Stimulated activated CD4-positive, alpha-beta T cell treated with anti-CD3 and anti-CD28 coated beads, Interleukin-12 subunit alpha, Interleukin-12 subunit beta, amount 100 ng/mL, for 48 hours (primary cell): ENCODE measurements at places on chromosomes 13 and 19.

- DNase-seq: no peak
Observed at GRCh38 chr13:89899302-89900103, 1448.0 kb upstream of the MIR17HG start.

- no peak for DNase-seq
Observed at GRCh38 chr13:113875429-113875815, 11.5 kb upstream of the GAS6 start.

DNA sequence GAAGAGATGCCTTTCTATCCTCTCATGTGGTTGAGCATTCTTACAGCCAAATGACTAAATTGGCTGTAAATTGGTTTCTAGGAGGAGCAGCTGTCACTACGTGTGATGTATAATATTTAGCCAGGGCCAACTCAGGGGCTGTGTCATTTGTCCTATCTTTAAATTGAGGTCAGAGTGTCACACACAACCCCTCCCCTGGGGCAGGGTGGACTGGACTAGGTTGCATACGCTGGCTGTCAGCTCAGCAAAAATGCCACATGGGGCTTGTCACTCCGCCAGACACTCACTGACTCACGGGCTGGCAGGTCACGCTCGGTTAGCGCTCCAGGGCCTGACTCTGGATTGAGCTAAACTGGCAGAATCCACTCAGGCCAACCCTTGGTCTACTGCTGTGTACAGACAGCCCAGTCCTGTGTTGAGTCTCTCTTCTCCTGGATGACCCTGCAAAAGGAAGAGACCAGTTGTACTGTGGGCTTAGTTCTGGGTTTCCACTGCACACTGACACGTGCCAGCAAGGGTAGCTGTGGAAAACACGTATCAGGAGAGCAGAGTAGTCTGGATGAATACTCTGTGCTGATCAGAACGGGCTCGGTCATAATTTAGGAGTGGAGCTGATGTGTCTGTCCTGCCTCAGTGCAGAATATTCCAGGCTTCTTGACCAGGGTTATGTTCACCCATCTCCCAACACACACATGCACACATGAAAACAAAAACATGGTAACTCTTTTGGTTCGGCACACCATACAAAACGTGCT, 29.1 kb downstream of the SHISA2 start:
- DNase-seq: no peak

GRCh38 chr13:59750860-59751259, 412.9 kb downstream of the DIAPH3 start:
- DNase-seq: no peak

DNA sequence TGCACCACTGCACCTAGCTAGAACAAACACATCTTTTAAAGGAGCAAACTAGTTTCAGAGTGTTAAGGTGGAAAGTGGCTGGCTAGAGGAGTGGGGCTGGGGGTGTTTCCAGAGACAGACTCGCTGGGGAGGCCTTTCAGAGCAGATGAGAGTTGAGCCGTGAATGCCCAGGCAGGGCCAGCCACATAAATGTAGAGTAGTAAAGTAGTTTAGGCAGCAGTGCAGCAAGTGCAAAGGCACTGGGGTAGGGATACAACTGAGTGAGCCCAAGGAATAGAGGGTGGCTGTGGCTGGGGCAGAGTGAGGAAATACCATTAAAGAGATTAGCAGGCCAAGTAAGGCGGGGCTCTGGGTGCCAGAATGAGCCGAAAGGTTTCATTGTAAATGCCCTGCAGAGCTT, 72.0 kb downstream of the ALOX5AP start:
- no peak for DNase-seq

- no peak for DNase-seq
Observed at GRCh38 chr13:41356786-41357185, 45.7 kb downstream of the NAA16 start.

DNA sequence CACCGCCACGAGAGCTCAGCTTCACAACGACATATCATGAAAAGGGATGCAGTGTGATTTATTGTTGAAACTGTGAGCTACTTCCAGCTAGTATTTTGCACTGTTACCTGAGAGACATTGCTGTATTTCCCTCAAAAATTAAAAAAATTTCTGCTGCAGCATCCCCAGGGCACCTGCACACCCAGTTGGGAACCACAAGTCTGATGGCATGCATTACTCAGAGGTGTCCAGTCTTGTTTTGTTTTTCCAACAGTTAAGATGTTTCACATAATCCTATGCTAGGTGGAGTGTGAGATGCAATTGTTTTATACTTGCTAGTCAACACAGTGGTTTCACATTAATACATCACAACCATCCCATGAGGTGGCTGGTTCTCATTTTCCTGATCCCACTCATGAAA, 285.2 kb downstream of the SHISA2 start:
- DNase-seq: no peak

DNA sequence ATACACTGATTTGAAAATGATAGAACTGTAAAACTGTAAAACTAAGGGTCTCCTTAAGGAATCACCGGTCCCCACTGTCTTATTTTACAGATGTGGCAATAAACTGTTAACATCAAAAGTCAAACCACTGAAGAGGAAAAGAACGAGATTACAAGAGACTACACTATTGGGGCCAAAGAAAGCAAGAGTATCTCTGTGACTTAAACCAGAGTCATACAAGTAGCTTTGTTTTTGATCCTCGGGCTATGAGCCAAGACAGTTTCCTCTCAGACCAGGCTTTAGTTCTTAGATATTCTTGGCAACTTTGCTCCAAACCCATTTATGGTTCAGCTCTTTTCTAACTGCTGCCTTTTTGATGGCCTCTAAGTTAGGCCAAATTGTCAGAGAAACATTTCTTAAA, 113.8 kb downstream of the TBC1D4 start:
- DNase-seq: no peak
